ENCODE measurements at places on chromosomes 4 and X.

DNA sequence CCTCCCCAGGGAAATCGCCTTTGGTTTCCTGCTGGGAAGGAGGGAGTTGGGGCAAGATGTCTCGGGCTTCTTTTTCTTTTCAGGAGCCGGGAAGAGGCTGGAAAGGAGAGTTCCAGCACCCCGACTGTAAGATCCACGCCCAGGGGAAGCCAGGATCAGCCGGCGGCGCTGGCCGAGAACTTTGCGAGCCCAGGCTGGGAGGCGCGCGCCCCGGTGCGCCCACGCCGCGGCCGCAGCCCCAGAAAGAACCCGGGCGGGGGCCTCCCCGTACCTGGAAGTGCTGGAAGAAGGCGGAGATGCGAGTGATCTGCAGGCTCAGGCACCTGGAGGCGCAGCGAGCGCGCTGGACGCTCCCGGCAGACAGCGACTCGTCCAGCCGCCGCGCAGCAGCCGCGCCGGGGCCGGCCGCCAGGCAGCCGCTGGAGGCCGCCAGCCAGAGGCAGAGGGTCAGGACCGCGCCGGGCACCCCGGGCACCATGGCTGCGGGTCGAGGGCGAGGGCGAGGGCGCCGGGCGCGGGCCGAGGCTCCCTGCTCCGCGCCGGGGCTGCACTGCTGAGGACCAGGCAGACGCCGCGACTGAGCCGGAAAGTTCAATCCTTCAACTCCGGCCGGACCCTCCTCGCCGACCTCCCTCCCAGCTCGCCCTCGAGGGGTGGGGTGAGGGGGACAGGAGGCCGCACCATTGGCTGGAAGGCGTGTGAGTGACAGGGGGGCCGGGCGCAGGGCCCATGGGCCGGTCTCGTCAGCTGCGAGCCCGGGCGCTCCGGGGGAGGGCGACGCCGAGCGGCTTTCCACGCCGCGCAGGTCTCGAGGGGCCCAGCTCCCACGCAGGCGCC lies at the start of gene ANOS1:
TSS of gene ANOS1 (minus strand) at position 579 of the 837 bp plus-strand sequence. CDS start at position 478, 101 bp downstream.
- DNase-seq: no peak

DNA sequence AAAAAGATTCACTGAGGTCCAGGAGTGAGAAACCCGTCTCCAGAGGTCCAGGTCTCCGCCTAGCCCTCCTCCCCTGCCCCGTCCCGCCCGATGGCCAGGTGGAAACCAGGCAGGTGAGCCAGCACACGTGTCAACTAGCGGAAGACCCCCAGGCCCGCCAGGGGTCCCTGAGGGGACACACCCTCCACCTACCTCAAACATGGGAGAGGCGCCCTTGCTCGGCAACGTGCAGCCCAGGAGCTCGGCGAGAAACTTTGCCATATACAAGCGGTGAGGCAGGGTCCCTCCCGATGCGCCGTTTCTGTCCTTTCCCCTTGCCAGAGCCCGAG lies 330.0 kb downstream of the HNRNPD start:
- no peak for DNase-seq

DNA sequence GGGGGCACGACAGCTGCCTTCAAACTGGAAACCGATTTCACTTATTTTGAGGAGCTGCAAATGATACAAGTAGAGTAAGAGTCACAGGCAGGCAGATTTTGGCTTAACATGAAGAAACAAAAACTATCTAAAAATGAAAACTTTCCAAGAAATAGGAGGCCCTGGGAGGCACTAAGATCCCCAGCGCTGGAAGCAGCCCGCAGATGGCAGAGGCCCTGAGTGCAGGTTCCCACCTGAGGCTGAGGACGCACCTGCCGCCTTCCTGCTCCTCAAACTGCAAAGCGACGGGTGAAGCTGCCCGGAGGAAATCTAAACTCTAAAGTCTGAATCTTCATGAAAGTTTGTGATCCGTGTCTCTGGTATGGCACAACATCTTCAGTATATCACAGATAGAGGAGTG lies 138.7 kb downstream of the AFAP1 start:
- no peak for DNase-seq

GRCh38 chr4:53959343-53960120 lies 104.9 kb downstream of the CHIC2 start:
- no peak for DNase-seq

- peak; percentile 47 for DNase-seq
These were observed 37.0 kb upstream of the ATP6AP2 start for GRCh38 chrX:40543661-40544328.

DNA sequence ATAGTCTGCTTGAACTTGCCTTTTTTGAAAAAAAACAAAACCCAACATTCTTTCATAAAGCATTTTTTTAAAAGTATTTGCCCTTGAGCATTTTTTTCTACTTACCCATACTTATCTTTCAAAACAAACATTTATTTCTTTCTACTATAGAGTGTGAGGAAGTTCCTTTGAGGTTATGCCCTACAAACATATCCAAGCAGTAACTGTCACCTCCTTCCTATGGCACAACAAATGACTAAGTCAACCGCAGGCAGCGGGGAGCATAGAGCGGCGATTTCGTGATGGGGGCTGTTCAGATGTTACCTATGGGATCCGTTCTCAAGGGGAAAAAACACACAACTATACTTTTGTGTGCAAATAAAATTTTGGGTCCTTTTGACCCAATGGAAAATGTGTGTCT lies 19.4 kb downstream of the SPRY1 start:
- no peak for DNase-seq

DNA sequence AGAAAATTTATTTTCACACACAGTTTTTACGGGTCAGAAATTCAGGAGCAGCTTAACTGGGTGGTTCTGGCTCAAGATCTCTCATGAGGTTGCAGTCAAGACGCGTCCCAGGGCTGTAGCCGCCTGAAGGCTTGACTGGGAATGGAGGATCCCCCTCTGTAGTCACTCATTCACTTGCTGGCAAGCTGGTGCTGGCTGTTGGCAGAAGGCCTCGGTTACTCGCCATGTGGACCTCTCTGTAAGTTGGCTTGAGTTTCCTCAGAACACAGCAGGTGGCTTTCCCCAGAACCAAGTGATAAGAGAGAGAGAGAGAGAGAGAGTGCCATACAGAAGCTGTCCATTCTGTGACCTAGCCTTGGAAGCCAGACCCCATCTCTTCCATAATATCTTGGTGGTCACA lies 132.8 kb downstream of the DCLK2 start:
- DNase-seq: no peak

- DNase-seq: no peak
These were observed 568 bp upstream of the CASP6 start for GRCh38 chr4:109703664-109704361.

DNA sequence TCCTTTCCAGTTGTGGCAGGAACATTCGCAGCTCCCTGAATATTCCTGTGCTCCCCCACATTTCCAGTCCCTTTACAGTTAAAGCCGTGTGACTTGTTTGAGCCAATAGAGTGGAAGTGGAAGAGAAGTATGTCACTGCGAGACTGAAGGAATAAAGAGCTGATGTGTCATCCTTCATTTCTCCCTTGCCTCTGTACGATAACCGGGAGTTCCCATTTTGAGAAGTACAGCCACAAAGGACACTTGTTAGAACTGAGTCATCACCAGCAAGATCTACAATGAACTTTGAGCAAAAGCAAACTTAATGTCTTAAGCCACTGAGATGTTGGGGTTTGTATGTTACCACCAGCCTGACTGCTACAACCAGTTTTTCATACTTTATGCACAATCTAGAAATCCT lies 92.3 kb downstream of the SPRY1 start:
- no peak for DNase-seq

DNA sequence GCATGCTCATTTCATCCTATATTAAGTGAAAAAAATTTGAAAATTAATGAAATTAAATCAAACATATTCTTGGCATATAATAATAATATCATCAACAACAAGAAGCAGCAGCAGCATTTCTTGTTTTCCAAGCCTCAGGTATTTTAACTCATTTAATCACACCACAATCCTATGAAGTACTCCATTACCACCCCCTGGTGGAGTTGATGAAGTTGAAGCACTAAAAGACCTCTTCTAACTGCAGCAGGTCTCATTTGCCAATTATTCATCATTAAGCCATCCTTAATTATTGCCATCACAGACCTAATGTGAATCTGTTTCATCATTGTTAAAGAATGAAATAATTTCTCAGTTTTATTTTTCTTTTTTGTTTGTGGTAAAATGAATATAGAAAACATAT lies 801.4 kb upstream of the GRID2 start:
- no peak for DNase-seq

GRCh38 chr4:61540944-61541343 lies 340.8 kb downstream of the ADGRL3 start:
- DNase-seq: no peak

GRCh38 chr4:184345573-184345922 lies 127.9 kb upstream of the ENPP6 start:
- DNase-seq: no peak

DNA sequence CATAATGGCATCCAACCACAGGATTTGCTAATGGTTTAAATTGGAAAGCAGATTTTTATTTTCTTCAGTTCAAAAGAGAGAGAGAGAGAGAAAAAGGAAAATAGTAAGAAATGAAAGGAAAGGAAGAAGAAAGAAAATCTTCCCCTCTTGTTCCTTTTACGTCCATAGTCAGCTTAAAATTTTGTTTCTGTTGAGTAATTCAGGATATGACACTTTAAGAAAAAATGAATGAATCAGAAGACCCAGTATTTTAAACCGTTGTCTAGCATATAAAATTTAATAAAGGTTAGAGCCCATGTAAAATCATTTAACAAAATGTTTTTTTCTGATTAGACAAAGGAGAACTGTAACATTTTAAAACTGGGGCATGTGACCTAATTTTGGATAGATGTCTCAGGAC lies 391.8 kb upstream of the EPHA5 start:
- DNase-seq: no peak

- peak; percentile 1 for DNase-seq
These were observed 37.3 kb downstream of the ACOX3 start for GRCh38 chr4:8403173-8403753.

GRCh38 chr4:39446842-39447573 lies 11.7 kb downstream of the RPL9 start:
- peak; percentile 22 for DNase-seq

GRCh38 chr4:105102016-105102415 lies 44.7 kb upstream of the TET2 start:
- no peak for DNase-seq

DNA sequence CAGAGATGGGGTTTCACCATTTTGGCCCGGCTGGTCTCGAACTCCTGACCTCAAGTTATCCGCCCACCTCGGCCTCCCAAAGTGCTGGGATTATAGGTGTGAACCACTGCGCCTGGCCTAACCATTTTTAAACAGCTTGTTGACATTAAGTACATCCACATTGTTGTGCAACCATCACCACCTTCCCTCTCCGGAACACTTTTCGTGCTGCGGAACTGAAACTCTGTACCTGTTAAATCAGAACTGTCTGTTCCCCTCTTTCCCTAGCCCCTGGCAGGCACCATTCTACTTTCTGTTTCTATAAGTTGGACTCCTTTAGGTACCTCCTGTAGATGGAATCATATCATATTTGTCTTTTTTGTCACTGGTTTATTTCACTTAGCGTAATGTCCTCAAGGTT lies 9.5 kb downstream of the FHDC1 start:
- DNase-seq: no peak

DNA sequence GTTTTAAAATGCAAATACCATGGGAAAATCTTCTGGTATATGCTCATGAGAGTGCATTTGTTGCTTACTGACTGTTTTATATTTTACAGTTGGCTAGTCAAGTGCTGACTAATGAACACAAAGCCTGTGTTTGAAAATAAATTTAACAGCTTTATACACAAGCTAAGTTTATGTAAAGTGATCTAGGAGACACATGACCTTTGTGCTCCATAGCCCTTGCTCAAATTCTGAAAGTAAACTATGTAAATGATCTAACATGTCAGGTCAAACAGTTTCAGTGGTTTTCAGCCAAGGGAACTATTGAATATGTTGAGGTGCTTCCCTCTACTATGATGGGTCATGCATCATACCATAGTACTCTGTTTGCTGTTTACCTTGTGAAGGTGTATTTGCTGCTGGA lies 36.7 kb downstream of the DIAPH2 start:
- DNase-seq: no peak

- DNase-seq: peak; percentile 91
These were observed 276.6 kb downstream of the BCOR start for GRCh38 chrX:39820938-39821708.

GRCh38 chr4:184688447-184688846 lies 38.9 kb downstream of the PRIMPOL start:
- no peak for DNase-seq

DNA sequence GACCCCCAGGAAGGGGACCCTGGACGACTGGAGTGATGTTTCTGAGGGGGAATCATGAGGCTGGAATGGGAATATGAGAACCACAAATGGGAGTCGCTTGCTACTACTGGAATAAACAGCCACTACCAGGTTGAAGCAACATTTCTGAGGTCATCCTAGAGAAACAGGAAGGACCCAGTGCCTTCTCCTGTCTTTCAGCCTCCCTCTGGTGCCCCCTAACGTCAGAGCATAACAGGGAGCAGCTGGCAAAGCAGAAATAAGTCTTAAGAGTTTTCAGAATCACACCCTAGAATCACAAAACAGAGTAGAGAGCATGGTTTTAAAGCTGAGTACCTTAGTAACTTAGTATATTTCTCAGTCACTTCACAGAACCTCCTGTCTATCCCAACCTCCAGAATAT lies 347.8 kb upstream of the PITX2 start:
- DNase-seq: no peak

GRCh38 chrX:46036508-46036907 lies 508.7 kb downstream of the ZNF674 start:
- DNase-seq: no peak

- DNase-seq: no peak
These were observed 56.8 kb downstream of the PRRG1 start for GRCh38 chrX:37405956-37406355.

DNA sequence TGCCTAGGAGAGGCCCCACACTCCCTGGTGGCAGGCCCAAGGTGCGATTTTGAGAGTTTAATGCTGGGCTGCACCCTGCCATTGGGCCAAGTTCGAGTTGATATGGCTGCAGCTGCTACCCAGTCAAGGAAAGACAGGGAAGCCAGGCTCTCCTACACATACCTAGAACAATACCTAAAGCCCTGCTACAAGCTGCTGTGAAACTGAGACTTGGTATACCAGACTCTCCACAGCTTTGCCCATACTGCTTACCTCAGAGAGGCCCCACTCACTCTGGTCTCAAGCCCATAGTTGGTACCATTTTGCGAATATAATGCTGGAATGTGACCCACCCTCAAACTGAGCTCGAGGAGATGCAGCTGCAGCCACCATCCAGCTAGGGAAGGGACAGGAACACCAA lies 147.7 kb upstream of the MAGEB2 start:
- DNase-seq: no peak

- DNase-seq: no peak
These were observed 94.1 kb upstream of the ACSL4 start for GRCh38 chrX:109826954-109827708.

- no peak for DNase-seq
These were observed 185.5 kb upstream of the AFF2 start for GRCh38 chrX:148314876-148315275.

- peak; percentile 40 for DNase-seq
These were observed 1.4 kb downstream of the SLC16A2 start for GRCh38 chrX:74422576-74423288.

DNA sequence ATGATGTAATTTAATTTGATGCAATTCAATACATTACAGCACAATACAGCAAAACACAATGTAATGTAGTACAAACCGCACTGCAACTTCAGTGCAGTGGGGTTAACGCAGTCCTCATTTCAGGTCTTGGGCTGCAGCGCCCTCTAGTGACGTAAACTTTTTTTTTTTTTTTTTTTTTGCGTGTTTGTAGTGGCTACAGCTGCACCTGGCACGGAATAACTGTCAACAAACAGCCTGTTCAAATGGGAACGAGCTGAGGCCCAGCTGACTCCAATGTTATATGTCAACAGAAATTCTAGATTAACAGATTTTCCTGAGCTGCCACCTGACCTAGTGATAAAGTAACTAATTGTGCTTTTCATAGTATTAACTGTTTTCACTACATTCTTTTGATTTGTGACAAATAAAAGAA lies 33.5 kb upstream of the RASSF6 start:
- DNase-seq: no peak
